SHP77 treated with DMSO at 0.1 percent for 48 hours (cell line): ENCODE measurements at places on chromosomes 2 and 18.

DNA sequence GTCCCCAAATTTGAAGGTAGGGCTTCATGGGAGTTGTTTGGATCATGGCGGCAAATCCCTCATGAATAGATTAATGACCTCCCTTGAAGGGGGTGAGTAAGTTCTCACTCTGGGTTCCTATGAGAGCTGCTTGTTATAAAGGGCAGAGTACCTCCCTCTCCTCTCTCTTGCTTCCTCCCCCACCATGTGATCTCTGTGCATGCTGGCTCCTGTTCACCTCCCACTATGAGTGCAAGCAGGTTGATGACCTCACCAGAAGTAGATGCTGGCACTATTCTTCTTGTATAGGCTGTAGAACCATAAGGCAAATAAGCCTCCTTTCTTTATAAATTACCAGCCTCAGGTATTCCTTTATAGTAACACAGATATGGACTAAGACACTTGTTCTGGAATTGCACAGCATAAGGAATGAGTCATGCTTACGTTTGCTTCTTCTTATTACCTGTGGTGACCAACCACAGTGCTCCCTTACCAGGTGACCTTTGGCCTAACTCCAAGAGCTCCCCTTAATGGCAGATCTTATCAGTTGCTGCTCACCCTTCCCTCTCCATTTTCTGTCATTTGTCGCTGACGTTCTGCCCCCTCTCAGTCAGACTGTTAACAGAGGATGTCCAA is 559.5 kb upstream of the GCFC2 start:
- no peak for DNase-seq

DNA sequence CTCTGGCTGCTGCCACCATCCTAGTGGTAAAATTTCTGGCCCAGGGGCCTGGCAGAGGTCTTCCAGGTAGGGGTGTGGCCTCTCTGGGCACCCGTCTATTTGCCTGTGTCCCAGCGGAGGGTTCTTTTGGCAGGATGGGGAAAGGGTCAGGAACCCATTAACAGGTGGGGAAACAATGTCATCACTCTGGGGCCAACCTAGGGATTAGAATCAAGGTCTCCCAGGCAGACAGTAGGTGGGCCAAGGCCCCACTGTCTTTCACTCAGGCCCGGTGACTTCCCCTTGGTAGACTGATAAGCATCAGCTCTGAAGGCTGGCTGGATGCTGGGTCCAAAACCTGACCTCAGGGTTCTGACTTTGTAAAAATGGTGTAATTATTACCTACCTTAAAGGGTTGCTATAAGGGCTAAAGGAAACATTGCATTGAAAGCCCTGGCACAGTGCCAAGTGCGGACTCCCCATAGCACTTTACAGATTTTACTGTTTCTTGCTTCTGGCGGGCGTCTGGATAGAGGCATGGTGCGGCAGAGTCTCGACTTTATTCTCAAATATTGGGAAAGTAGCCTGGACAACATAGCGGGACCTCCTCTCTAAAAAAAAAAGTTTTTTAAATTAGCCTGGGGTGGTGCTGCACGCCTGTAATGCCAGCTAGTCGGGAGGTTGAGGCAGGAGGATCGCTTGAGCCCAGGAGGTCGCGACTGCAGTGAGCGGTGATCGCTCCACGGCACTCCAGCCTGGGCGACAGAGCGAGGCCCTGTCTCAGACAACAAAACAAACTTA is 2.2 kb downstream of the LBX2 start:
- DNase-seq = no peak

DNA sequence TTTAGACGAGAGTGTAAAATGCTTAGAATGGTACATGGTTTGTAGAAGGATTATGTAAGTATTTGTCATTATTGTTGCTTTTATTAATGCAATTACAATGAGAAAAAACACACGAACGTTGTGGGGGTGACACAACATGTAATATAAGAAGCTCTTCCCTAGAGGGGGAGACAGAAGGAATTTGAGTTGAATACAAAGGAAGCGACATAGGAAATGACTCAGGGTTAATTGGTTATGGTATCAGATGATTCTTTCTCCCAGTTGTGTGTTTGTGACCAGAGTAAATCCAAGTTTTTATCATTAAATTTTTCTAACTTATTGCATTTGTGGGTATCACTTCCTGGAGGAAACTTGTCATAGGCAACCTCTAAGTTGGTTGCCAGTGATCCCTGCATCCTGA is 625.6 kb upstream of the CDH2 start:
- no peak for DNase-seq

DNA sequence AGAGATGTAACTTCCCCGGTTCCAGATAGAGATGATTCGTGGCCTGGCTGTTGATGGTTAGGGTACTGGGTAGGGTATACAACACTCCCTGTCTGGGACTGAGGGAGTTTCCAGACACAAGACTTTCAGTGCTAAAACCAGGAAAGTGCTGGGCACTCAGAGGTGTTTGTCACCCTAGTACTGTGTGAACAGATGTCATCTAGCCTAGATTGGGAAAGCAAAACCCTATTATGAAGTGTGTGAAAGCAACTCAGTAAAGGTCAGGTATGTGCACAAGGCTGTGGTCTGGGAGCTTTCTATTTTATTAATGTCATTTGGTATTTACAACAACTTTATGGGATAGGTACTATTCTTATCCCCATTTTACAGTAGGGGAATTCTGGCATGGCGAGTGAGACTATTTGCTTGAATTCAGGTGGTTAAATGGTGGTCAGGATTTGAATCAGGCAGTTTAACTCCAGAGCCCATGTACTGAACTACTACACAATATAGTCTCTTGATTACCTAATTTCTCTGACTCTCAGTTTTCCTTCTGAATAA is 2.6 kb downstream of the BZW1 start:
- no peak for DNase-seq

DNA sequence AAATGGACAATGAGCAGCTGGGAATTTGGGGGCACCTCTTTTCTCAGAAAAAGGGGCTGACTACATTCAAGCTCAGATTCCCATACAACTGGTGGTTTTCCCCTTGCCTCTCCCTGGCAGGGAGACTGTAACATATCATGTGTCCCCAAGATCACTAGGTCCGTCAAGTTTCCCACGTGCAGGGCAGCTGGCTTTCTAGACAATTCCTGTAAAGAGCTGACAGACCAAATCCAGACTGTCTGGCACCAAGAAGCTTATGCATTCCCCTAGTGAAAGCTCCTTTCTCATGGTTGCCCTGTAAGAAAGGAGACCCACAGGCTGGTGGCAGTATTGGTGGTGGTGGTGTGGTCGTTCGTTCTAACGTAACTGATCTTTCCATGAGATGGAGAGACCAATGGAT is 48.8 kb downstream of the THUMPD2 start:
- no peak for DNase-seq
